ENCODE measurements at places on chromosomes 2 and 18.

DNA sequence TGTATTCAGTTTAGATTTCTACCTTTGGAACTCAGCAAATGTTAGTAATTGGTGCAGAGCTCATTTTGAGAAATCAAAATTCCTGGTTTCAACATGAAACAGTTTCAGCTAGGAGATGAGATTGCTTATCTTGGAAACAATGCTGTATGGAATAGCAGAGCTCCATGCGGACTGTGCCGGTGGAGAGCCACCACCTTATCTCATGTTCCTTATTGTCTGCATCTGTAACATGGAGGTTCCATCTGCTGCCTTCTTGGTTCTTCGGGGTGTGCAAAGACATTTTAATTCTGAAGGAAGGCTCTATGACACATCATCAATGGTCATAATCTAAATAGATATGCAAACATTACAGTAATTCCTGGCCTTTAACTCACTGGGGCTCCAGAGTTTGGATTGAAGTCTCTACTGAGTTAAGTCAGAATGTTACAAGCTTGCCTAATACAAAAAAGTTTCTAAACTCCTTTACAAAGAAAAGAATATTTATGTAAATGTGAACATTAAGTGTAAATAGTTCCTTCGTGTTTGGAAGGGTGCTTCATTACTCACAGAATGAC lies 65.3 kb downstream of the PRKRA start:
- DNase-seq, result no peak

- DNase-seq, result no peak
Measured at GRCh38 chr2:65164426-65164891, 34.6 kb upstream of the RAB1A start.

DNA sequence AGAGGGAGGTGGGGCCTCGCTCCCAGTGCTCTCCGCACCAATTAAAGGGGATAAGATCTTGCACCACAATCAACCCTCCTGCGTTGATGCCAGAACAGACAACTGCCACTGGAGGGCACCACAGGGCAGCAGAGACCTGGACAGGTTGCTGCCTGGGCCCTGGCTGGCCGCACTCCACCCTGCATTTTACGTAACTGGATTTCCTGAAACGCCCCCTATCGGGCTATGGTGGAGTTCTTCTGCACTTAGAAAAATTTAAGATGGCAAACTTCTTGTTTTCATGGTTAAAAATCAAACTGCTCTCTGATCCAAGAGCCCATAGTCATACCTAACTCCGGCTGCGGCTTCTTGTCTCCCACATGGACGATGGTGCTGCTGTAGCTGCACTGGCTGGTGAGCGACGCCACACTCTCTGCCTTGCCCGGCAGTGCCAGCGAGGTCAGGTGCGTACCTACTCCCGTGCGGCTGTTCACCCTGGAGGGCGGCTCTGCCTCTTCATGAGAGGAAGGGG lies 16.8 kb upstream of the HES6 start:
- peak; percentile 81 for DNase-seq

DNA sequence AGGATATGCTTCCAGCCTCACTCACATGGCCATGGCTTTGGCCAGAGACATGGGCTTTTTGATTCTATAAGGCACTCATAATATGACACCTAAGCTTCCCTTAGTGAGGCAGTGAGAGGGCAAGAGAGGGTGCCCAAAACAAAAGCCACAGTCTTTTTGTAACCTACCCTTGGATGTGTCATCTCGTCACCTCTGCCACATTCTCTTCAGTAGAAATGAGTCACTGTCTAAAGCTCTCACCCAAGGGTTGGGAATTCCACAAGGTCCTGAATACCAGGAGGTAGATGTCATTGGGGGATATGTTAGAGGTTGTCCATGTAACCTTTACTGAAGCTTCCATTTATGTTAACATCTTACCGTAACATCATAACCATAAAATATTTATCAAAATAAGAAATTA lies 108.4 kb downstream of the ALMS1 start:
- no peak for DNase-seq

- DNase-seq, result no peak
Measured at GRCh38 chr2:172288603-172289002, 138.8 kb upstream of the ITGA6 start.

DNA sequence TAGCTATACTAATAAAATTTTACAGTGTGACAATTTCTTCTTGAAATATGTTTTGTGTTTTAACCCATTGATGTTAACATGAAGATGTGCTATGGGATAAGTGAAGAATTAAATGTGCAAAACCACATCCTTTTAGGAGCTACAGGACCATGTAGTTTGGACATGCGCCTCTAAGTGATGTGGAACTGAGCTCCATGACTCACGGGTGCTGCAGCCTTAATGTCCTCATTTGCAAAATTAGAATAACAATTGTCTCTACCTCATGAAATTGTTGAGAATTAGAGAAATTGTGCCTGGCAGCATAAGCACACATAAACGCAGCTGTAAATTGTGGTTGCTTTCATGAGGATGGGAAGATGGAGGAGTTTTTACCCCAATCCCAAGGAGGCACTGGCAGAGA lies 31.6 kb upstream of the TPO start:
- no peak for DNase-seq

DNA sequence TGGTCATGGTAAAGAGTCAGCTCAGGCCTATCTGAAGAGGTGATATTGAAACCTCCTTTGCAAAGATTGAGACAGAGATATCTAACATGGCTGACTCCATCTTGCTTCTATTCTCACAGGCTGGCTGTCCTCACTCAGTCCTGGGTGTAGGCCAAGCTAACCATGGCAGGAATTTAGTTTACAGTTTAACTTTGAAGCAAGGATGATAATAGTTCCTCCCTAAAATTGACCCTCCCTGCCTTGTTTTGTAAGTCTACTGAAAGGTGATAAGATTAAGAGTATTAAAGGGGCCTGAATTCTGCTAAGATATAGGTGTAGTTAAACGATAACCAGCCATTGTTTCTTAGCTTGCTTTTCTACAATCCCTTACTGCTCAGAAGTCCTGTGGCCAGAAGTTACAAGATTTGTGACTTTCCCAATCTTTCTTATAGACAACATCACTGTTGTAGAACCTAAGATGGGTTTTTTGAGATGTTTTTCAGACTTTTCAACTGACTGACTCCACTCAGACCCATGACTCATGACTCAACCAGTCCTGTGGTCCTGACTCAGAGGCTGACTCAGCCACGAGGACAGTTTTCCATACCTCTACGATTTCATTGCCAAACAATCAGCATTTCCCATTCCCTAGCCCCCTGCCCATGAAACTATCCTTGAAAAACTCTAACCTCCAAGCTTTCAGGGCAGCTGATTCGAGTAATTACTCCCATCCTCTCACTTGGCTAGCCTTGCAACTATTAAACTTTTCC lies 195.7 kb upstream of the SESTD1 start:
- DNase-seq, result no peak

DNA sequence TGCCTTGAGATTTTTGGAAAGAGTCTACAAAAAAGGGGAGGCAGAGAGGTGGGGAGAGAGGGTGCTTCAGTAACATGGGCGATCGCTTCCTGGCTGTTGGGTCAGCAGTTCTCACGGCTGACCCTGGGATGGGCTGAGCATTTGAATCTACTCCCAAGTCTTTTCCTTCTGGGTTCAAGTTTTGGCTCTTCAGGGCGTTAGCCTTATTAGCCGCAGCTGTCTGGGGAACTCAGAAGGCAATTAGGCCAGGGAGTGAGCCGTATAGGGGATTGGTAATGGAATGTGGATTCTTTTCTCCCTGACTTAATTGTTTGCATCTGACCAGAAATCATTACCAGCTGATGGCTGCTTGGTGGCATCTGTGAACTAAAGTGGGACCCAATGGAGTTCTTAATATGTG lies 250.5 kb upstream of the SKOR2 start:
- DNase-seq, result no peak

DNA sequence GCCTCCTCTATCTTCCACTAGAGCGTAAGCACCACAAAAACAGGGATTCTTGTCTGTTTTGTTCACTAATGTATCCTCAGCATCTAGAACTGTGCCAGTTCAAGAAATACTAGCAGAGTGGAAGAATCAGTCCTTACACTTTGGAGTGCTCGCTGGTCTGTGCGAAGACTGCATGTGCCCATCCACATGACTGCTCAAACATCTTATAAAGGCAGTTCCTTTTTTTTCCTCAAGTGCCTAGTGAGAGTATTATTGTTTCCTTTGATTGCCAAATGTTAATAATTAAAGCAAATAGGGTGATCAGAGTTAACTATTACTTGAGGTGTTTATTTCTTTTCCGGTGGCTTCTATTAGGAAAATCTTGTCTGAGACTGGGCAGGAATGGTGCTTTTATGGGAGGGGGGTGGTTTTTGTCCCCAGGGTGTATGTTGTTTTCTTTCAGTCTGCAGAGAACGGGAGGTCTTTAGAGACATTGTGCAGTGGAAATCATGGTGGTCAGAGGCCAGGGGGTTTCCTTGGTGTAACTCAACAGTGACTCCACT lies 45.6 kb upstream of the ITGB6 start:
- no peak for DNase-seq

GRCh38 chr2:231425291-231425810 lies 29.8 kb downstream of the B3GNT7 start:
- no peak for DNase-seq

DNA sequence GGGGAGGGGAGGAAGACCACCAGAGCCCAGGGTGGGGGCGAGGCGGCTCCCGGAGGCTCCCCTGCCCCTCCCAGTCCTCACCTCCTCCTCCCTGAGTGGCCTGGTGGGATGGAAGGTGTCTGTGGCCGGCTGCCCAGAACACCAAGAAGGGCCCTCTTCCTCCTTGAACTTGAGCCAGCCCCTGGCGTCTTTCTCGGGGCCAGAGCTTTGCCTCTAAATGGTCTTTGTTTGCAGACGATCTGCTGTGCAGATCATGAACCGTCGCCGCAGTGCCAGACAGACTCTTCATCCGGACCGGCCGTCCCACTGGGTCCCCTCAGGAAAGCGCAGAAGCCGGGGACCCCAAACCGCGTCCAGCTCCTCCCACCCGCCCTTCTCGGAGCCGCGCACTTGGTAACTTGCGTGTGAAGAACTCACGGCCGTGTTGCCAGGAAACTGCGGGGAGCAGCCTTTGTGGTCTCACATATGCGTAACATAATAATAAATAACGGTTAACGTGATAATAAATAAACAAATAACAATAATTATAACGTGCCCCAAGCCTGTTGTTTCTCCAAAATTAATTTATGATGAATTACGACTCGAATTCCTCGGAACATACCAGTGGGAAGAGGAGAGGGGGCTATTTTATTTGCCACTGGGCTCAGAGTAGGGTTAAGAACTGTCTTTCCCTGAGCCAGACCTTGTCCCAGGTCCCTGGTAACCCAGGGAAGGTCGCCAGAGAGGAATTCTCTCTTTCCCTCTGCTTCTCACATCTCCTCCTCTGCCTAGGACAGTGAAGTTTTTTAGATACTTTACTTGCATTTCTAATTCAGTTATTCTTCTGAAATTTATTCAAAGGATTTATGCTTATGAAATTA lies 41.0 kb downstream of the PTGR3 start:
- DNase-seq, result peak; percentile 45

GRCh38 chr2:213214209-213214608 lies 62.8 kb upstream of the IKZF2 start:
- DNase-seq, result no peak

- no peak for DNase-seq
Measured at GRCh38 chr2:46174345-46175170, 122.6 kb upstream of the EPAS1 start.

- DNase-seq, result no peak
Measured at GRCh38 chr2:126994340-126994777, 95.7 kb downstream of the TEX51 start.

DNA sequence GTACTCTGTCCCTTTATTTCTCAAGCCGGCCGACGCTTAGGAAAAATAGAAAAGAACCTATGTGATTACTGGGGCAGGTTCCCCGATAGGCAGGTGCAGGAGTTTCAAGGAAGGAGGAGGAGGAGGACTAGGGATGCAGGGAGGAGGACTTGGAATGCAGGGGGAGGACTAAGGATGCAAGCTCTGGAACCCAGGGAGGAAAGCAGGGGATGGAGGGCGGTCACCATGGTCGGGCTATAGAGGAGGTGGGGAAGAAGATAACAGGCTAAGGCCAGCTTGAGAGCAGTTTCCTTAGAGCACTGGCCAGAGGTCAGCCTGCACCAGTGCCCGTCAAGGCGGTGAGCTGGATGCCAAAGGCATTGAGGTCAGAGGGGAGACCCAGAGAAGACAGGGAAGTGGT lies 18.7 kb upstream of the B3GNT7 start:
- DNase-seq, result no peak

GRCh38 chr2:163247847-163248220 lies 409.3 kb upstream of the KCNH7 start:
- no peak for DNase-seq

- peak; percentile 9 for DNase-seq
Measured at GRCh38 chr2:239212929-239213642, 187.7 kb downstream of the HDAC4 start.

DNA sequence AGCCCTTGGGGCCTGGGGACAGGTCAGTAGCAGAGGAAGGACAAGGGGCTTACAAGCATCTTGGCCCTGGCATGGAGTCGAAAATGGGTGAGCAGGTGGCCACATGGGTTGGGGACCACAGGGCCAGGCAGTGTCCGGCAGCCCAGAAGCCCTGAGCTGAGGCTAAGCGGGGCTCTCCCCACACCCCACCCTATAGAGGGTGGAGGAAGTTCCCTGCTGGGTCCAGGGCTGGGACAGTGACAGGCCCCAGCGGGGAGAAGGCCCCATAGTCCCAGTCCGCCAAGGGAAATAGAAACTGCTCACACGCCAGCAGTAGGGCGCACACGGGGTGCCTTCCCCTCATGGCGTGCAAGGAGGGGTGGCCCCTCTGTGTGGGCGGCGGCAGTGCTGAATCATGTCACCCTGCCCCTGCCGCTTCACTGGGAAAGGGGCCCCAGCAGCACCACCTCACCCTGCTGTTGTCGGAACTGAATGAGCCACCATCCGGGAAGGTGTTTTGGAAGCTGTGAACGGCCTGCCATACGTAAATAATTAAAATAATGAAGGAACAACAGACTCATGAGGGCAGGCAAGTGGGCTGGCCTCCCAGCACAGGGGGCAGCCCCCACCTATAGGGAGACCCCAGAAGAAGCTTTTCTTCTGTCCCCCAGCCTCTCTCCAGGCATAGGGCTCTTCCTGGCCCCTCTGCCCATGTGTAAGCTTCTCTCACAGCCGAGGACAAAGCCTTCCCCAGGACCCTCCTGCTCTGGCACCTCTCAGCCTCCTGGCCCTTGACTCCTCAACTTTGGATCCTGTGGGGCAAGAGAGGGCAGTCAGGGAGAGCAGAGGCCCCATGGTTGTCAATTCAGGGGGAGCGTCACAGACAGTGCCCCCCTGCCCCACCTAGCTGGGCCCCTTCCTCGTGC lies 12.7 kb upstream of the DUSP2 start:
- DNase-seq, result peak; percentile 25

- DNase-seq, result no peak
Measured at GRCh38 chr2:112916145-112916571, 5.2 kb downstream of the IL37 start.

GRCh38 chr18:23920054-23920453 lies 94.5 kb upstream of the TTC39C start:
- no peak for DNase-seq

DNA sequence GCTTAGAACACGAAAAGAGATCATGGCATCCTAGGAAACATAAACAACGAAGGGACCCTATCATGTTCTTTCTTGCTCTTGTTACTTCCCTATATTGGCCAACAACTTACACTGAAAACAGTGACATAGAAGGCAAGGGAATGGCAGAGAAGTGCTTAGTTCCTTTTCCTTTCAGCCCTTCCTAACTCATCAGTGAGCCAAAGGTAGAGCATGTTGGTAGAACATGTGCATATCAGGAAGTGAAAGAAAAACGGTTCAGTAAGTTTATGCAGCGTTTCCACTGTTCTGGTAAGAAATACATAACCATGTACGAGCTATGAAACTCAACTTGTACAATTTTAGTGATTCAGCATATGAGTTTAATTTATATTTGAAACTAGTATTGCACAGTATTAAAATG lies 21.7 kb downstream of the AKAIN1 start:
- no peak for DNase-seq
